CD4-positive, alpha-beta memory T cell (primary cell): ENCODE measurements at places on chromosomes 4 and X. TPM values are rescaled to one million over a fixed set of nuclear protein-coding genes. Genes with fewer than 3 reads are reported as not detected.
A peak's percentile ranks its signal among the peaks of the same experiment; 100 is the strongest.

DNA sequence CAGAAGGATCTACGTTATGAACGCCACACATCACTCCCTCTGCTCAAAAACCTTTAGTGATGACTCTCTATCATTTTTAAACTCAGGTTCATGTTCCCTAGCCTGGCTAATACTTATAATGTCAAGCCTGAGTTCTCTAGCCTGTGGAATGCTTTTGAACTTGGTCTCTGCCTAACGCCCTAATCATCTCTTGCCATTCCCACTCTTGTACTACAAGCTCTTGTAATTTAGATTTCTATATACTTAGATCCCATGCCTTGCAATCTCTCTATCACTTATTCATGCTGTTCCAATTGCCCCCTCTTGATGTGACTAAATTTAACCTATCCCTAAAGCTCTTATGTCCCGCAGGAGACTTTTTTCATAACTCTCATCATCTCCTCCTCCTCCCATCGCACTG, 40.3 kb downstream of the SLC4A4 start:
- DNase-seq = no peak

DNA sequence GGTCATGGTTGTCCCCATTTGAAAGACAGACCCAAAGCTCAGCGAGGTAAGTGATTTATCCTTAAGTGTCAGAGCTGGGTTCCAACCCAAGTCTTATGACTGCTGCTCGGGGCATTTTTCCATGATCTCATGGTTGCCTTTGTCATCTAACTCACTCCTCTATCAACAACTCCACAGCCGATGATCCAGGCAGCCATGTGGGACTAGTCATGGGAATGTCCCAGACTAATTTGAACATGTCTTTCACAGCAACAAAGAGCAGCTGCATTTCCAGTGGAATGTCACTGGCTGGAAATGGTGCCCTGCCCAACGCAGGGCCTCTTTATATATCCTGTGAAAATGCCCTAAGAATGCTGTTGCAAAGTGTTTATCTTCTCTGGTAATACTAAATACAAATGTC, 284.8 kb upstream of the PPARGC1A start:
- DNase-seq = no peak

- DNase-seq = no peak
Measured at GRCh38 chr4:74692972-74693371, 101.4 kb downstream of the BTC start.

DNA sequence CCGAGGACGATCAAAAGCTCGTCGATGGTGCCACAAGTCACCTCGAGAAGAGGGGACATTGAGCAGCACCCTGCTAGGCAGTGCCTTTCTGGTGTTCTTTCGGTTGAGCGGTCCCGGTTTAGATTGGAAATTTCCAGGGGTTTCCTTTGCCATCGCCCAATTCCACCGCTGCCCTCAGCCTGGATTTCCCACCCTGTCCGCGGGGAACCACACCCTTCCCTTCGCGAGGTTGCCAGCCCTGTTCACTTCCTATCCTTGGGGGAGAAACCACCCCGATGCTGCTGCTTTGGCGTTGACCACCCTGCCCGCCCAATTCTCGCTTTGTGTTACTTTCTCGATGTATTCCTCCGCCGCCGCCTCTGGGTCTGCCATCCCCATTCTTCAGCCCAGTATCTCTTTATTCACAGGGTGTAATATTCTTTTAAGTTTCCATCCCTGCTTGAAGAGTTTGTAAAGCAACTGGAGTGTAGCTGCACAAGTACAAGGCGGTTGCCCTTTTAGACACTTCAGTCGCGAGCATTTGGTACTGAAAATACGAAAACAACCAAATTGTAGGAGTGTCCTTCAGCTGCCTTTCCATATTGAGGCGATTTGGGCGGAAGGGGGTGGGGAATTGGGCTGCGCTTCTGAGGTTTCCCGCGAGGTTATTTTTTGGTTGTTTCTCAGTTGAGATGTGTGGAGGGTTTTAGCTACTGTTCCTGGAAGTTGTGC, 1.1 kb downstream of the OGT start:
- peak; percentile 69 for DNase-seq

GRCh38 chr4:91887926-91888325, 415.8 kb upstream of the GRID2 start:
- no peak for DNase-seq

DNA sequence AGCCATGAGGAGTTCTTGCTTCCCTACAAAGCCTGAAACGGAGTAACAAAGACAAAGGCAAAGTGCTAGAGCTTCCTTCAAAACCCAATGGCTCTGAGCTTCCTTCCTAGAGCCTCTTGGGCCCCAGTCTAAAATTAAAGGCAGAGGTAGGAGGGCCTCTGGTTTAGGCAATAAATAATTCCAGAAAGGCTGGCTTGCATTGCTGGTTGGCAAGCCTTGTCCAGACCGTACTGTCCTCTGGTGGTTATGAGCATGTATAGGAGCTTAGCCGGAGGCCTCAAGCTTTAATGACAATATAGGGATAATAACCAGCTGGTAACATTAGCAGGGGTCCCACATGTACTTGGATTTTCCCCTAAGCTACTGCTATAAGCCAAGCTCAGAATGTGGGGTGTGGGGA, 237.3 kb downstream of the AR start:
- no peak for DNase-seq

DNA sequence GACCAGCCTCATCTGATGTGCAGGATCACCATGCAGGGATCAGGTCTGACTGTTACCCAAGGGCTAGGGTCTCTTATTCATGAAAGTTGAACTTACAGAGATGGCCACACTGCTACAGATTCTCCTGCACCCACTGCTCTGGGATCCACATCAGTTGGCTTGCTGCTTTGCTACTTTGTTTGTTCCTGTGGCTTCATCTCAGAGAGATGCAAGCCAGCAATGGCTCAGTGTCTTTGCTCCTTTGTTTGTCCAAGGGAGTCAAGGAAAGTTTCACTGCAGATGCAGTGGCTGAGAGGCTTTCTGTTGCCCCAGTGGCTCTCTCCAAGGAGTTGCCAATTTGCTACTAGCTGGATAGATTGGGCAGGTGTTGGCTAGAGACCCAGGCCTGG, 70.3 kb upstream of the UGT2B7 start:
- no peak for DNase-seq

GRCh38 chr4:8869898-8870646, 1.6 kb downstream of the HMX1 start:
- no peak for DNase-seq

- no peak for DNase-seq
Measured at GRCh38 chr4:182310316-182310715, 67.1 kb downstream of the TENM3 start.

- no peak for DNase-seq
Measured at GRCh38 chrX:25020391-25020904, 4.7 kb upstream of the ARX start.

Gene MAGEA9B
- not detected for total RNA-seq

Gene ELMOD2
- 29.8 TPM for total RNA-seq
